Left kidney (tissue), 8 donors: ENCODE measurements at places on chromosomes 1 and 21. TPM values are rescaled to one million over a fixed set of nuclear protein-coding genes. Genes with fewer than 3 reads are reported as not detected.

DNA sequence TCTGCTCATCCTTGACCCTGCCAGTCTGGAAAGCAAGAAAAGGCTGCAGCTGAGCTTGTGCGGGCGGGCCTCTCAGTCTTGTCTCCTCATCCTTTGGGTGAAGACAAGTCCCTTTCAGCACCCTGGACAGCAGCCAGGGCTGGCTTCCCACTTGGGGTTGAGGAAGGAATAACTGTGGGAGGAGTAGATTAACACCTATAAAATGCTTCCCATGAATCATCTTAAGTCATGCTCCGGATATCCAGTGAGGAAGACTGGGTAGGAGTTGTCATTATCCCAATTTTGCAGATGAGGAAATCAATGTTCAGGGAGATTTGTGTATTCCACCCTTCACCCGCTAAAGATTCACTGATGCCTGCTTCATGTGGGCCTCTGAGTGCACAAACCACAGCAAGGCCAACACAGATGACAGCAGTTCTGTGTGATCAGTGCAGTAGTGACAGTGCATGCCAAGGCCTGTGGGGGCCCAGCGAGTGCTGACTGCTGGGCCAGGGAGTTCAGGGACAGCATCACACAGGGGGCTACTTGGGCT, 20.1 kb upstream of the COL16A1 start:
- DNase-seq = peak; percentile 86

DNA sequence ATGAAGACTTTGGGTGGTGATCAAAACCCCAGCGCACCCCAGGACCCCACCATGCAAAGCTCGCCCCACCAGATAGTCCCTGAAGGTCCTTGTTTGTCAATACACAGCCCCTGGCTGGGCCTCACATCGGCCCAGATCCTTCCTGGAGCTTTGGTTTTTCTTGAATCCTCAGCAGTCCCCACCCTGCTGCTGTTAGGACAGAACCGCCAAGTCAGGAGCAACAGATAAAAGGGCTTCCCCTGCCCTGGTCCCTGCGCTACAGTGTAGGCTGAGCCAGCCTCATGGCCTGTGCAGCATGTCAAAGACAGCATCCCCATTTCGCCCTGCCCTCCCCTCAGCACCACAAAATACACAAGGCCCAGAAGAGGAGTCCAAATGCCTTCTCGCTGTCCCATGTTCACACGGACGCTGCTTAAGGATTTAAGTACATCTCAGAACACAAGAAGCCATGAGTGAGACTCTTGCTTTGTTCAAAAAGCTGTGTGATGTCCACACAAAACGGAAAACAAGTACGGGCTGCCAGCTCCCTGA, 65.7 kb downstream of the PSMG1 start:
- DNase-seq = no peak

DNA sequence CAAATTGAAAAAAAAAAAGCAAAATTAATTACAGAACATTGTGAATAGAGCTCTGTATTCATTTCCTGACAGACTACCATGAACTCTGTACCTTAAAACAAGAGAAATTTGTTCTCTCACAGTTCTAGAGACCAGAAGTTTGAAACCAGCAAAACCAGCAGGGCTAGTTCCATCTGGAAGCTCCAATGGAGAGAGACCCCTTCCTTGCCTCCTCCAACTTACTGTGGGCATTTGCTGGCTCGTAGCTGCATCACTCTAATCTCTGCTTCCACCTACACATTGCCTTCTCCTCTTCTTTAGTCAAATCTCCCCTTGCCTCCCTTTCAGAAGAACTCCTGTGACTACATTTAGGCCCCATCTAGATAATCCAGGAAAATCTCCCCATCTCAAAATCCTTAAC, 56.5 kb downstream of the SYDE2 start:
- no peak for DNase-seq

DNA sequence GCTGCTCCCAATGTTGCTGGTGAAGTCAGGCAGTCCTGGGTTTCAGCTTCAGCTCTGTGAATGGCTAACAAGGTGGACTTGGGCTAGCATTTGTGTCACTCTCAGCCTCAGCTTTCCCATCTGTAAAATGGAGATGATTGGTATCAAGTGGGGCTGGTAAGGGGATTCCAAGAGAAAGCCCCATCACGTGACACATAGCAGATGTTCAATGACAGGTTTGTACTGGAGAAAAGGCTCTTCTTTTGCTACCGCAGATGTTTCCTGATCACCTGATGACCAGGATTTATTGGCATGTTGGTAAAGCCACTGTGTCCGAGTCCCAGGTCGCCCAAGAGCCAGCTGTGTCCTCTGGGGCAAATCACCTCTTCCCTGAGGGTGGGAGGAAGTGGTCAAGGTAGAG, 335.0 kb downstream of the MATN1 start:
- DNase-seq = no peak

DNA sequence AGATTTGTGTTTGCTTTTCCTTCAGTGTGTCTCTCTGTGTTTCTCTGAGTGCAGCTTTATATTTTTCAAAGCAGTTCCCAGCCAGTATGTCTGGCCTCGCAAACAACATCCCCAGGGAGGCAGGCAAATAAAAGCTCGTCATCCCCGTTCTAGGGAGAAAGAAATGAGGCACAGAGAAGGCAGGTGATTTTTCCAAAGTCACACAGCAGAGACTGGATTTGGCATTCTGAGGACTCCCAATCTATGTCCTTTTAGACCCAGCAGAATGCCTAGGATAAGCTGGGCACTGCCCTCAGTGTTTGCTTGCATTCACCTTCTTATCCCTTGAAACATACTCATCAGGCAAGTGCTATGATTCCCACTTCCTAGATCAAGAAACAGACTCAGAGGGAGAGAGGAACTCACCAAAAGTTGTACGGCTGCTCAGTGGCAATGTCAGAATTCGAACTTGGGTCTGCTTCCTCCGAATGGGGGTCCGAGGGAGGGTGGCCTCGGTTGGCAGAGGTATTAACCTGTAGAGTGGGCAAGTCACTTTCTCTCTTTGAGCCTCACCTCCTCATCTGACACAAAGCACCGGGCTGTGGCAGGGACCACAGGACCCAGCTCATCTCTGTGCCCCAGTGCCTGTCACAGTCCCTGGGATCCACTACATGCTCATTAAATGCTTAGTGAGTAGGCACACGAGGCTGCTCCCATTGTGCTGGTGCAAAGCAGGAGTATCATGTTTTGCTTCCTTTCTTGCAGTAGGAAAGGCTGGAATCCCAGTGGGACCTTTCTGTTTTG, 4.2 kb downstream of the RAP1GAP start:
- no peak for DNase-seq

GRCh38 chr1:12422488-12422887, 192.7 kb downstream of the VPS13D start:
- DNase-seq = no peak

- no peak for DNase-seq
These were observed 574.9 kb downstream of the PTPRU start for GRCh38 chr1:29811247-29811646.

- DNase-seq = peak; percentile 70
These were observed 837 bp downstream of the SLC16A1 start for GRCh38 chr1:112954945-112955772.

GRCh38 chr1:3690282-3691065, 38.2 kb downstream of the TP73 start:
- DNase-seq = no peak

- no peak for DNase-seq
These were observed 890.2 kb upstream of the NCAM2 start for GRCh38 chr21:20108016-20108415.

DNA sequence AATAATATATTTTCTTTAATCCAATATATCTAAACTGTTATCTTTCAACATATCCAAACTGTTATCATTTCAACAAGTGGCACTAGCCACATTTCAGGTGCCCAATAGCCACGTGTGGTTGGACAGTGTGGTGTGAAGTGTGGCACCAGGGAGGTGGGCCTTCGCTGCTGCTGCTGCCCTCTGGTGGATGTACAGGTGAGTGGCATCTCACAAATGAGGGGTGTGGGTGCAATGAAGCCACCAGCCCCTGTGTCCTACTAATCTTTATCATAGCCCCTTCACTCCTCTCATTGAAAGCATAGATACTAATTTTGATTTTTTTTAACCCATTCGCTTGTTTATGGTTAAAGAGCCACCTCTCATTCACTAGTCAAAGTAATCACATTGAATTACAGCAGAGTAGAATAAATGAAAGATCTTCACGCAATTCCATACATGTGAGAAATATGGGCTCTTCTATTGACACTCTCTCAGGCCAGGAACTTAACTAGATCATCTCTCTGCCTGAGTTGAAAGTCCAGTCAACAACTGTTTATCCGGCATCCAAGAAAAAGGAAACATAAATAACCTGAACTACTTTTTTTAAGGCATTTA, 499.2 kb downstream of the OMA1 start:
- peak; percentile 13 for DNase-seq

ANKRD45 gene
- polyA plus RNA-seq = 5.9 TPM

SPRR4 gene
- polyA plus RNA-seq = not detected

PLEKHA6 gene
- 46.1 TPM for polyA plus RNA-seq

DIO1 gene
- 7.6 TPM for polyA plus RNA-seq

OLFML2B gene
- polyA plus RNA-seq = 8.5 TPM
